ENCODE measurements at places on chromosomes 5 and 9.

- H3K27me3 ChIP-seq, result peaks cover 90% of the 10 kb centered on the region
- H3K36me3 ChIP-seq, result no peaks in the 10 kb centered on the region
- no peak overlapping the region for H3K27ac ChIP-seq
- DNase-seq, result peak; percentile 2
- no peaks in the 10 kb centered on the region for H3K4me1 ChIP-seq
- no peak overlapping the region for H3K4me3 ChIP-seq
These were observed 15.3 kb upstream of the SLC9A3 start for GRCh38 chr5:539469-540070.

DNA sequence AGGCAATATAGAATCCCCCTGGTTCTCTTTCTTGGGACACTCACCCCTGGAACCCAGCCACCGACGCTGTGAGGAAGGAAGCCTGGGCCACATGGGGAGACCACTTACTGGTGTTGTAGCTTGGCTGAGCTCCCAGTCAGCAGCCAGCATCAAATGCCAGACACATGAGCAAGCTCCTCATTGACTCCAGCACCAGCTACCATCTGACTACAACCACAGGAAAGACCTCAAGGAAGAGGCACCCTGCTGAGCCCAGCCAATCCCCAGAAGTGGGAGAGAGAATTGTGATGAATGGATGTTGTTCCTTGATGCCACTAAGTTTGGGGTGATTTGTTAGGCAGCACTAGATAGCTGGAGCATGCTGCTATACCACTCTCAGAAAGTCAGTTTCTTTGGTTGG, 36.0 kb downstream of the BNIP1 start:
- H3K4me1 ChIP-seq, result no peaks in the 10 kb centered on the region
- H3K27ac ChIP-seq, result no peak overlapping the region
- no peak overlapping the region for H3K4me3 ChIP-seq
- no peaks in the 10 kb centered on the region for H3K36me3 ChIP-seq

DNA sequence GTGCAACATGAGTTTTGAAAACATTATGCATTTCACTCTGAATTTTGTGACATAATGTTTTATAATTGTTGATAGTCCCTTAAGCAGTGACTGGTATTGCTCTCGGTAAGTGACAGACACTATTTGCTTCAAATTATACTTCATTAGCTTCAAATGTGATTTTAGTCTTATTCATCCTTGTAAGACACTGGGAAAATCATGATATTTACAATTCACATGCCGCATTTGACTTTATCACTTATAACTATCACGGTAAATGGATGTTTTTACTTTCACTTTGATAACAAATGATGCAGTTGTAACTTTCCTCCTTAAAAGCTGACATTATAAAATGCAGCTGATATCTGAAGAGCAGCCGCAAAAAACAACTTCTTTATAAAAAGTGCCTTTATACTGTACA, 44.1 kb upstream of the ITGA2 start:
- peaks cover 34% of the 10 kb centered on the region for H3K4me1 ChIP-seq
- H3K27ac ChIP-seq, result peak overlapping the region; percentile 23
- no peak for DNase-seq
- no peaks in the 10 kb centered on the region for H3K27me3 ChIP-seq
- peaks cover 13% of the 10 kb centered on the region for H3K36me3 ChIP-seq
- H3K4me3 ChIP-seq, result peak overlapping the region; percentile 54

DNA sequence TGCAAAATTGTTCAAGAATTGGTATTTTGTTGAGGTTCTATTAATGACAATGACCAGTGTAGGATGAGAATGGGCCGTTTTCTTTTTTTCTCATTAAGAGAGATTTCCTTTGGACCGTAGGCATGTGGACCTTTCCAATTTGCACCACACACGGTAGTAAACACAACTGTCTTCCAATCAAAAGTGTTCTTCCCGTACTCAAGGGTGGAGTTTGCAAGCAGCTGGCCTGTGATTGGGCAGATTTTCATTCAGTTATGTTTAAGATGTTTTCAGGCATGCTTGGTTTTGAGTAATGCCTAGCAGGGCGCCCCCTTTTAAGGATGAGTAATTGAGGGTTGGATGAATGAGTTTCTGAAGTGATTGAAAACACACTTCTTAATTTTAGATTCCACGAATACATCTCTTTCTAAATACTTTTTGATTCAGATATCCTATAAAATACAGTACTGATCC, 2.5 kb downstream of the KDM3B start:
- peak overlapping the region; percentile 95 for H3K4me3 ChIP-seq
- H3K27me3 ChIP-seq, result no peaks in the 10 kb centered on the region
- peaks cover 90% of the 10 kb centered on the region for H3K4me1 ChIP-seq

- no peak overlapping the region for H3K27ac ChIP-seq
- H3K4me1 ChIP-seq, result no peaks in the 10 kb centered on the region
- H3K36me3 ChIP-seq, result peaks cover 36% of the 10 kb centered on the region
- no peaks in the 10 kb centered on the region for H3K27me3 ChIP-seq
These were observed 21.4 kb downstream of the CEP72 start for GRCh38 chr5:633501-633955.

DNA sequence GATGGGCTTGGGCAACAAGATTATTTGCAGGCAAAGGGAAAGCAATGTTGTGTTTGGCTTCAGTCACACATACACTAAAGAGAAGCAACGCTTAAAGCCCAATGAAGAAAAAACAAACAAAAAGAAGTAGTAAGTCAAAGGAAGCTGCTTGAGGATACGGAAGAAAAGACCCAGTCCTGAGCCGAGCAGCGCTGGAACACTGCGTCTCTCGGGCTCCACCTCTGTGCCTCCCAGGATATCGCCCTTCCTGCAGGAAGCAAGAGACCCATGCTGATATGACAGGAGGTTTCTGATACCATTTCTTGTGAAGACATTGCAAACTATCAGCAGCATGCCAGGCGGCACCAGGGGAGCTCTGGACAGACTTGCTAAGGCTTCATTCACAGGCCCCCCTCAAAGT, 9.9 kb downstream of the GNAQ start:
- H3K4me3 ChIP-seq, result peak overlapping the region; percentile 31
- DNase-seq, result peak; percentile 38
- peaks cover 65% of the 10 kb centered on the region for H3K4me1 ChIP-seq
- H3K27ac ChIP-seq, result peak overlapping the region; percentile 81
- H3K36me3 ChIP-seq, result no peaks in the 10 kb centered on the region

DNA sequence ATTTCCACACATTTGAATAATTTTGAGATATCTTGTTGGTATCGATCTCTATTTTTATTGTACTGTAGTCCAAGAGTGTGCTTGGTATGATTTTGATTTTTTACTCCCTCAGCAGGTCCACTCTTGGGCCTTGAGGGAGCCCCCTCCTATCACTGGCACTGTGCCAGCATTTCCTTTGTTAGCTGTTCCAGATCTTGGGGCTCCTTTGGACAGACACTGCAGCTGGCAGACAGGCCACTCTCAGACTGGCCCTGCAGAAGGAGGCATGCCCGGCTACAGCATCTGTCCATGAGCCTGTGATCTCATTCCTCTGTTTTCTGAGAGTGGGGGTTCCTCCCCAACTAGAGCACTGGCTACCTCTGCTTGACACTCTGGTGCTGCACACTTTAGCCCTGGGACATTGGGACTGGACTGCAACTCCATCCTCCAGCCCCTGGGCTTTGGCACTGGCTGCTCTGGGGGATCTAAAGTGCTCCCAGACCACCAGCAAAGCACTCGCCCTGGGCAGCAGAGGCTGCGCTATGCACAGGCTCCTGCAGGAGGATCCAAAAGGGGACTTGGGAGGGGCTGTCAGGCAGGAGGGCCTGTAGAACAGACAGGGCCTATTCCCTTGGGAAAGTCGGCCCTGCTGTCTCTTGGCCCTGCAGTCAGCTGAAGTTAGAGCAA, 271.3 kb upstream of the DMAC1 start:
- H3K27ac ChIP-seq, result no peak overlapping the region
- no peaks in the 10 kb centered on the region for H3K27me3 ChIP-seq
- H3K4me3 ChIP-seq, result no peak overlapping the region
- DNase-seq, result no peak

DNA sequence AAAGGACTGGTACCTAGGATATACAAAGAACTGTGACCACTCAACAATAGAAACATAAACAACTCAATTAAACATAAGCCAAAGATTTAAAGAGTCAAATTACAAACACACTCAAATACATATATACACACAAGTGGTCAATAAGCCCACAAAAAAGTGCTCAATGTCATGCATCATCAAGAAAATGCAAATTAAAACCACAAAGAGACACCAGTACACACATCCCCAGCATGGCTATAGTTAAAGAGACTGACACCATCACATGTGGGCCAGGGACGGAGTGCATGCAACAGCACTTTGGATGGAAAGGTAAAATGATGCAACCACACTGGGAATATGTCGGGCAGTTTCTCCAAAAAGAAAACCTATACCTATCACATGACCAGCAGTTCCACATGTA, 89.7 kb downstream of the CAAP1 start:
- H3K27me3 ChIP-seq, result no peaks in the 10 kb centered on the region
- H3K36me3 ChIP-seq, result no peaks in the 10 kb centered on the region
- H3K4me3 ChIP-seq, result no peak overlapping the region
- no peak for DNase-seq
- H3K4me1 ChIP-seq, result no peaks in the 10 kb centered on the region

DNA sequence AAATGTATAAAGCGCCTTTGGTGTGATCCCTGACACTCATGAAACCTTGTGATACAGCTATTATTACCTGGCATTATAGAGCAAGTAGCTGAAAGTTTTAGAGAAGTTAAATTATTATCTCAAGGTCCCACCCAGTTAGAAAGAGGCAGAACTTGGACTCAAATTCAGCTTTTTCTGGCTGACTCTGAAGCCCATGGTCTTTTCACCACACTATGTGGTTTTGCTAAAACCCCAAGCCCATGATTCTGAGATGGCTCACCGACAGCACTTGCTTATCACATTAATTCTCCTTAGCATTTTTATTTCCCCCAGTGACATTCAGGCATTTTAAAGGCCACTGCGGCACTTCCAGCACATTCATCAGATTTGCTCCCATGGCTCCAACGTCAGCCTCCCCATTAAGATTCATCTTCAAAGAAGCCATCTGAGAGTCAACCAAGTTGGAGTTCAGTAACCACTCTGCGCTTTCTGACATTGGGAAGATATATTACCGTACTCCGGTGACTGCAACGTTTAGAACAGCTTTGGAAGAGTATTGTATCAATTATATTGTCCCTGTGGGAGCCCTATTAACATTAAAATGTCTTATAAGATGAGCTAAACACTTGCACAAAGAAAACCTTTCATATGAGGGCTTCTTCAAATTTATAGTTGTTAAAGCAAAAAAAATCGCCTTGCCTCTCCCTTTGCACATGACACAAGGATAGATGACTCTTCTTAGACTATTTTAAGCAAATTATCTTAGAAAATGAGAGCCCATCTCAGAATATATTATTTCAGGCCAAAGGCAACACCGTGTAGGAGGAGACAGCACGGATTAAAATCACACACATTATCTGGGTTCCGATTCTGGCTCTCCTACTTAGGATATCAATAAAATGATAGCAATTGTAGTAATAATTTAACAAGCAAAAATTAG, 638.1 kb downstream of the ACTL7B start:
- H3K27ac ChIP-seq, result no peak overlapping the region
- no peak for DNase-seq

GRCh38 chr9:35598866-35599590, 6.0 kb upstream of the TESK1 start:
- H3K4me1 ChIP-seq, result peaks cover 10% of the 10 kb centered on the region
- no peak for DNase-seq
- peaks cover 3% of the 10 kb centered on the region for H3K36me3 ChIP-seq
- H3K27ac ChIP-seq, result no peak overlapping the region
- H3K4me3 ChIP-seq, result no peak overlapping the region
- H3K27me3 ChIP-seq, result no peaks in the 10 kb centered on the region

DNA sequence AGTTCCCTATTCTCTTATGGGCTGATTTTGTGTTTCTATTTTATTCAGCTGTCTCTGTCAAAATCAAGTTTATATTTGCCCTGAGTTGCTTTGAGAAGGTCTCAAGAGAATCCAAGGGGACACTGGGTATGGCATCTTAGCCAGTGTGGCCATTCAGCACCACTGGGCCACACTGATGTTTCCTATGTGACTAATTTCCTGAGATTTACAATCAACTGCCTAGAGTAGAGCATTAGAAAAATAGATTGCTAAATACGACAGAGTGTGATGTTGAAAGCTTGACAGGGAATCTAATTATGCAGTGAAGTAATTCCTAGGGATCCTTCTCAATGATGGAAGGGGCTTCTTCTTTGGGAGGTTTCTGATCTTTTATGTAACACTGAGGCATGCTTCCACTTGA, 141.7 kb downstream of the SV2C start:
- no peaks in the 10 kb centered on the region for H3K36me3 ChIP-seq
- H3K27me3 ChIP-seq, result peaks cover 17% of the 10 kb centered on the region
- H3K4me1 ChIP-seq, result no peaks in the 10 kb centered on the region
- DNase-seq, result no peak

DNA sequence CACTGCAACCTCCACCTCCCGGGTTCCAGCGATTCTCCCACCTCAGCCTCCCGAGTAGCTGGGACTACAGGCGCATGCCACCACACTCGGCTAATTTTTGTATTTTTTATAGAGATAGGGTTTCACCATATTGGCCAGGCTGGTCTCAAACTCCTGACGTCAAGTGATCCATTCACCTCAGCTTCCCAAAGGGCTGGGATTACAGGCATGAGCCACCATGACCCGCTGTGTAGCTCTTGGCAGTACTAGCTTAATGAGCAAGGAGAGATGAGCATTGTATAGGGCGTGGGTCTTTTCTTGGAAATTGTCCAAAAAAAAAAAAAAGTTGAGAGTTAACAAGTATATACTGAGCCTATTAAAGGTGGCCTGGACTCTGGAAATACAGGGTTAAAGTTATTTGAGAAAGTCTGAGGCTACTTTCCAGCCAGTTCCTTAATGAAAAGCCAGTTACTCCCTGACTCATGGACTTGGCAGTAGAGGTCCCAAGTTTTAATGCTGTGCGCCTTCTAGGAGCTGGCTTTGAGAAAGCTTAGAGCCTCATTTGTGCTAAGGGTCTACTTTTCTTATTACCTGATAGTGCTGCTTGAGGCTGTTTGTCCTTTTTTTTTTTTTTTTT, 4.2 kb upstream of the FGF18 start:
- H3K4me3 ChIP-seq, result no peak overlapping the region
- H3K27ac ChIP-seq, result no peak overlapping the region
- DNase-seq, result no peak
- peaks cover 27% of the 10 kb centered on the region for H3K4me1 ChIP-seq

GRCh38 chr9:112093147-112093869, 81.8 kb downstream of the SUSD1 start:
- no peaks in the 10 kb centered on the region for H3K36me3 ChIP-seq
- no peak overlapping the region for H3K4me3 ChIP-seq
- DNase-seq, result no peak
- peaks cover 13% of the 10 kb centered on the region for H3K4me1 ChIP-seq

GRCh38 chr9:91101611-91102168, 260.0 kb downstream of the AUH start:
- no peaks in the 10 kb centered on the region for H3K27me3 ChIP-seq
- H3K4me1 ChIP-seq, result peaks cover 45% of the 10 kb centered on the region
- no peak for DNase-seq
- H3K36me3 ChIP-seq, result no peaks in the 10 kb centered on the region
